ENCODE measurements at places on chromosomes 6 and 20.

DNA sequence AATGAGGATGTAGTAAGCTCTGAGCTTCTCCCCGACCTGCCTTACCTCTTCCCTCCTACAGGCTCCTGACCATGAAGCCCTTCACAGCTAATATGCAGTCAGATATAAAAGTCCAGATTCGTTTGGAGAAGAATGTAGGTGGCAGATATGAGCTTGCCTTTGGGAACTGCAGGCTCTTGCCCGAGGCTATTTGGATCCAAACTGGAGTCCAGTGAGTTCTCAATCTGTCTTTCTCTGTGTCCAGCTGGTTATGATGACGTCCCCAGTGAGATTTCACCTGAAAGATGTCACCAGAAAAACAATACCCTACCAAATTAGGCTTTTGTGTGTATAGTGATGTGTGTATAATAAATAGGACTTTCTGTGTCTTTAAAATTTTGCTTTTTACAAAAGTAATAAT lies 14.7 kb upstream of the BPIFA3 start:
- no peak for DNase-seq

GRCh38 chr20:50367739-50368375 lies 142.3 kb upstream of the PTPN1 start:
- no peak for DNase-seq

DNA sequence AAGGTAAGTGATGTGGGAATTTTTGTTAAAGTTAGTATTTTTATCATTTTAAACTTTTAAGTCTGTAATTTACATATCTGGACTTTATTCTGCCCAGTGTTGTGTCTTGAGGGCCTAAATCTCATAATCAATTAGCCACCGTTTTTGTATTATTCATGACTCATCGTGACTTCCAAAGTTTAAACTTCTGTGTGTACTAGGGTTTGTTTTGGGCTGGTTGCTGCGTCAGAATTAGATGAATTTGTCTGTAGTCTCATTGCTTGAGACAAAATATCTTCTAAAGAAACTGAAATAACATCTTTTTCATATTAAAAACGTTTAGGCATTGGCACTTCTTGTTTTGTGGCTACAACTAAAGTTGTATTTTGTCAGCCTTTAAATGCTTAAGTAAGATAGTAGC lies 41.3 kb downstream of the CDYL start:
- no peak for DNase-seq

DNA sequence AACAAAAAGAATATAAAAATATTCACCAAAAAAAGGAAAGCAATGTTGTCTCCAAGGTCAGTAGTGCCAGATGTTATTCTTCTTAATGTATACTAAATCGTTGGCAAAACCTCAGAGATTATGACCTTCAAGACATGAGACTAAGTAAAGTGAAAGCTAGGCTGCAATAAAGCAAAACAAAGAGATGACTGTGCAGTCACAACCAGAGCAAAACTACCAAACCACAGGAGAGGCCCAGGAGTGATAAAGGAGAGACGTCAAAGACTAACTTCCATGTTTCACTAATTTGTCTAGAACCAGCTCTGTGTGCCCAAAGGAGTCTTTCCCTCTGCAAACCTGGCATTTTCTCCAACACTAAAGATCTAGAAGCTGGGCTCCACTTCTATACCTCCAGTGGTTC lies 155.9 kb upstream of the POU3F2 start:
- DNase-seq = no peak

- no peak for DNase-seq
These were observed 516 bp downstream of the TMEM151B start for GRCh38 chr6:44270526-44271405.

GRCh38 chr6:139595183-139595582 lies 220.7 kb upstream of the CITED2 start:
- no peak for DNase-seq

DNA sequence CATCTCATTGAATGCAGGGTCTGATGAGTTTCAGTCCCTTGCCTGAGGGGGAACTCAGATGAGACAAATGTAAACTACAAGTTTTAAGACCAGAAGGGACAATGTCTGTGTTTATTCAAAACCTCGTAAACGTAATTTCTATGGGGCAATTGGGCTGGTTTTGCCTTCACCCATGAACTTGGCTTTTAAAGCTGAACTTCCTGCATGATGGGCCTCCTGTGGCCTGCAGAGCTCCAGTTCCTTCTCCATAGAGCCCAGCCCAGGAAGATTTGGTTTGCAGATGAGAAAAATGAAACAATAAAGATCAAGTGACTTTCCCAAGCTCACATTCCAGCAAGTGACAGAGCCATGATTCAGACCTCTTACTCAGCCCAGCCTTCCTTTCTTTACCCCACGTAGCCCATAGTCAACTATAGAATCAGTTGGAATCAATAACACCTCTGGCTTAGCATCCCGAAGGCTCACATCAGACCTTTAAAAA lies 612.3 kb downstream of the UTRN start:
- DNase-seq = no peak

GRCh38 chr6:84582997-84583396 lies 181.4 kb downstream of the TBX18 start:
- DNase-seq = no peak

- no peak for DNase-seq
These were observed 33.0 kb downstream of the HDDC2 start for GRCh38 chr6:125268765-125269164.

- no peak for DNase-seq
These were observed 375.6 kb downstream of the ZFAND3 start for GRCh38 chr6:38195113-38195635.

DNA sequence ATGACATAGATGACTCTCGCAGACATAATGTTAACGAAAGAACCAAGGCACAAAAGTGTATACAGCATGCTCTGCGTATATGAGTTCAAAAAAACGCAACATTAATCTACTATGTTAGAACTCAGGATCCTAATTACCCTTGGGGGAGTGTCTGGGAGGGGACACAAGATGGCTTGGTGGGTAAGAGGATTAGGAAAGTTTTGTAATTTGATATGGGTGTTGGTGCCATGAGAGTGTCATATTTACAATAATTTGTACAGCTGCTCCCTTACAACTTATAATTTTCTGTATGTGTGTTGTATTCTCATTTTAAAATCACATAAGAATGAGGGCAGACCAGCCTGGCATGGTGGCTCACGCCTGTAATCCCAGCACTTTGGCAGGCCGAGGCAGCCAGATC lies 38.6 kb downstream of the TFEB start:
- DNase-seq = no peak

DNA sequence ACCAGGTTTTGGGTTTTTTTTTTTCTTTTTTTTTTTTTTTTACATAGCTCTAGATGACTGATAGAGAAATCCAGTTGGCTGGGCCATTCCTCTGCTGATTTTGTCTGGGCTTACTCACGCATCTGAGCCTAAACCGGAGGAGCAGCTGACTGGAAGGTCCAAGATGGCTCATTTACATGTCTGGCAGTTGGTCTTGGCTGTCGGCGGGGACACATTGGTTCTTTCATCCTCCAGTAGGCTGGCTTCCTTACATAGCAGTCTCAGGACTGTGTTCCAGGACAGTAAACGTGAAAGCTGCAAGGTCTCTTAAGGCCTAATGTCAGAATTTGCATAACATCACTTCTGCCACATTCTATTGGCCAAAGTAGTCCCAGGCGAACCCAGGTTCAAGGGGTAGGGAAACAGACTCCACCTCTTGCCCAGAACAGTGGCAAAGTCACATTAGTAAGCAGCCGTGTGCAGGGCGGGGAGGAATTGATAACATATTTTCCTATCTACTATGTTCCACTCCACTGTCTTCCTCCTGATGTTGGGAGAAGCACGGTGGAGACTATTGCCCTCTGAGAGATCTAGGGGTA lies 87.0 kb downstream of the CDH22 start:
- no peak for DNase-seq

DNA sequence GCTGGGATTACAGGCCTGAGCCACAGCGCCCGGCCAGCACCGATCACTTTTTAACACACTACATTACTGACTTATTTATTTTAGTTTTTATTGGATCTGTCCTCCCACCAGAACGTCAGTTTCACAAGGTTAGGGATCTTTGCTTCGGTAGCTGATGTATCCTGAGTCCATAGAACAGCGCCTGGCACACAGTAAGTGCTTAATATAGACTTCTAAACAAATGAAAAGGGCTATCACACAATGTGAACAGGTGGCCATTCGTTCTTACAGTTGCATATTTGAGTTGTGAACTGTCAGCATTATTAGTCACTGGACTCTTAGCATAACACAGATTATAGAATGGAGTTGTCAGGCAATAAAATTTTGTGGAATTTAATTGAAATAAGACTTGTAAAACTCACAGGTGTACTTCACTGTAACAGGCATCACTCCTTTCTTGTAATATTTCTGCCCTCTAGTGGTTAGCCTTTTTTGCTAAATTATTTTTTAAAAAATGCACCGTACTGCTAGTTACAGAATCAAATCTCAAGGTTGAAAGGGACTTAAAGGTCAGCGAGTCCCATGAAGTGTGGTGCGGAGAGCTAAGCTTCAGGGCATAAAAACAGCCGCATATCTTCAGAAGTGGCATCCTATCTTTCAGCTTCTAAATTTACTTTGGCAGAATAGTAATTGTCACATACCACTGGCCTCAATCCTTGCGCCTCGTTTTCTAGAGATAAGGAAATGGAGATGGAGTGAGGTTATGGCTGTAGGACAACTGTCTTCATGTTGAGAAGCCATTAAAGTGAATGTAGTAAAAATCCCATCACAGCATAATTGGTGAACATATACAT lies 3.4 kb upstream of the TBC1D7 start:
- no peak for DNase-seq

- DNase-seq = no peak
These were observed 381.6 kb downstream of the UTRN start for GRCh38 chr6:144666781-144667180.

DNA sequence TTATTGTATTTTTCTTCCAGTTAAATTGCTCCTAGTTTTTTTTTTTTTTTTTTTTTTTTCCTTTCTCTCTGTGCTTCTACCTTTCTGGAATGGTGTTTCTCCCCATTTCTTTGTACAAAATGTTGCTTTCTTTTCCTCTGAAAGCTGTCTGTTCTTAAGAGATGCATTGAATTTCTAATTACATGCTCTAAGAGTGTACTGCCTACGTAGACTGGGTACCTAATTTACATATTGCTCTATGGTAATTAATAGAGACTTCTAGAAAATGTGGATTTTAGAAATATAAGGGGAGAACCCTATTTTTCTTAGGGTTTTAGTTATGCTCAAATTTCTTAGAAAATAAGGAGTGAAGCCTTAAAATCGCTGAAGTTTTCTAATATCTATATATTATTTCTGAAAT lies 13.8 kb downstream of the KCNQ5 start:
- DNase-seq = no peak

- no peak for DNase-seq
These were observed 4.2 kb downstream of the TPD52L1 start for GRCh38 chr6:125157725-125158124.

DNA sequence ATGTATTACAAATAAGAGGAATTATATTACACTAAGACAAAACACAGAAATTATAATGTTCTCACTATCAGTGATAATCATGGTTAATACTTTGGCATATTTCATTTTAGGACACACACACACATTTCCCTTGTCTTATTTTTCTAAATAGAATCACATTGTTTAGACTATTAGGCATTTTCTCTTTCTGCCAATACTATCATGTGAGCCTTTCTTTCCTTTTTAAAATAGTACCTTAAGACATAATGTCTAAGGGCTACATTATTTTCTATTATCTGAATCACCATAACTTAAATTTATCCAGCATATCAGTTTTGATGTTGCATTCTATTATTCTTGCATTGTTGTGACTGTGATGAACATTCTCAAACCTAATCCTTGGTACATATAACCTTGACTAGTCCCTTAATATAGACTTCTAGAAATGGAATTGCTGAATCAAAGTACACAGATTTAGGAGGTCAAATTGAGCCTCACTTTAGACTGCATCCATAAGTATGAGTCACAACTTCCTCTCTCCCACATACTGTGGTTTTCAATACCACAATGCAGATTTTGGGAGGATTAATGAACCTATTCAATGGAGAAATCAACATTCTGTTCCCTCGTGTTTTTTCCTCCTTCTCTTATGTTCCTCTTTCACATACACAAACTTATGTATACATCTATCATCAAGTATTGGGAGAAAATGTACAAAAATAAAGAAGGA lies 212.6 kb downstream of the MOXD1 start:
- no peak for DNase-seq

DNA sequence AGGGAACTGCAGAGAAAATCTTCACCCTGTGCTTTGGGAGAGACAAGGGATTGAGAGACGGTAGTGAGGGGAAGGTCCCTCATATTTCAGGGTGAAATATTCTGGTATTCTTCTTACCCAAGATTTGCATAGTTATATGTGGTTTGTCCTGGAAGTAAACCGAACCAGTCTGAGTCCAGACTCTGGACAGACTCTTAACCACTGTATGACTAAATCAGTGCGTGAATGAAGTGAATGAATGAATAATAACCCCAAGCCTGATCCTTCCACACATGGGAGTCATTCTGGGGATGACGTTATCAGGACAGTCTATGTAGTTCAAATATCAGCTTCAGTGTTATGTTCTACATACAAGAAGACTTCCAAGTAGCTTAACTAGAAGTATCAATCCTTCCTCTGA lies 690.7 kb downstream of the KIF16B start:
- no peak for DNase-seq

GRCh38 chr6:79522609-79523008 lies 14.6 kb downstream of the LCA5 start:
- no peak for DNase-seq

- DNase-seq = no peak
These were observed 744 bp upstream of the FOXO3 start for GRCh38 chr6:108559884-108560462.

- no peak for DNase-seq
These were observed 29.1 kb downstream of the LRRN4 start for GRCh38 chr20:6024768-6025167.

GRCh38 chr6:14396392-14396791 lies 278.8 kb downstream of the CD83 start:
- DNase-seq = no peak

DNA sequence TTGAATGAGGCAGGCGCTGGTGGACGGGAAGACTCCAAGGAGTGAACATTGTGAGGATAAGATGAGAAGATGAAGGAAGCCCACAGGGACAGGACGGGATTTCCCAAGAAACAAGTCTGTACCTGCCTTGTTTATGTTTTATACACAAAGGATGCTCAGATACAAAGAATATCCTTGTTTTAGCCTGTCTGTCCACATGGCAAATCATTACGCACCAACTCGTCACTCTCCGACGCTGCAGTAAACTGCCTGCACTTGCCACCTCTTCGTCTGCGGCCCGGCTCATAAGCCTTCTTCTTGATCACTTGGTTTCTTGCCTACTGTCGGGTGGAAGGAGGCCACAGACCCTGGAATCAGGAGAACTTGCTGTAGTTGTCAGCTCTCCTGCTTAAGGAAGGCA lies 85.4 kb downstream of the CD83 start:
- no peak for DNase-seq

Data from forelimb muscle (tissue), 1 donor.